ENCODE measurements at places on chromosomes 7 and 10.

DNA sequence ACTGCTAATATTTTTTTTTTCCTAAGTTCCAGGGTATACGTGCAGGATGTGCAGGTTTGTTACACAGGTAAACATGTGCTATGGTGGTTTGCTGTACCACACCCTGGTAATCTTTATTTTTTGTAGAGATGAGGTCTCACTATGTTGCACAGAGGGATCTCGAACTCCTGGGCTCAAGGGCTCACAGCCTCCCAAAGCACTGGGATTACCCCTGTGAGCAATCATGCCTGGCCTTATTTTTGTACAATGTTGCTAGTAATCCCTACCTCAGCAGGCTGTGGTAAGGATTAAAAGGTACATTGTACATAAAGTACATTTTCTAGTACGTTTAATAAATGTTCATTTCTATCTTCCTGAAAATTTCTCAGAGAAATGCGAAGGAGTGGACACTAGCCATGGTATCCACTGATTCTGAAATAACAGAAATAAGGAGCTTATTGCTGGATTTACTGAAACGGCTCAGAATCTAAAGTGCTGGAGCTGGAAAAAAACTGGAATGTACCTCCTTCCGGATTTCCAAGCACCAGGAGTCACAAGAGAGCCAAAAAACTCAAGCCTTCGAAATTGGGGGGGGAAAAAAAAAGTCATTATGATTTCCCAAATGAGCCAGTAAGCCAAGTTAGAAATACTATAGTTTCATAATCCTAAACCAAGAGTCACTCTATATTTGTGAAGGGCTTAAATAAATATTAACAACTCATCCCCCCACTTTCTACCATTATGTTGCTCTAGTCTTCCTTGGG, 69.6 kb downstream of the NT5C2 start:
- DNase-seq: no peak

DNA sequence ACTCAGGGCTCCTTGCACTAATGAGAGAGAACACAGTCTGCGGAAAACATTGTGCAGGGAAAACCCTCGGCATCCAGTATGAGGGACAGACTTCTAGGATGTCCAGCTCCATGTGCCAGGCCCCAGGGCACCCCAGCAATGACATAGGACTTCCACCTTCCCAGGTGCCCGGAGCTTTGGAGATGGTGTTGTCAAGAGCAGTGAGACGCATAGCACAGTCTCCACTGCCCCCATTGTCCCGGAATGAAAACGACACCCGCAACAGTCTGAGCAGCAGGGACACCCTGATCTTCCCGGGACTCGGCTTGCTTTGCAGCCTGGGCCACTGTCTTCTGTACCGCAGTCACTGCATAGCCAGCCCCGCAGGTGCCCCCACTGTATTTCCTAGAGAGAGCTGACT, 339.2 kb upstream of the ADARB2 start:
- no peak for DNase-seq

GRCh38 chr7:132203021-132203420, 373.2 kb downstream of the PLXNA4 start:
- DNase-seq: no peak

DNA sequence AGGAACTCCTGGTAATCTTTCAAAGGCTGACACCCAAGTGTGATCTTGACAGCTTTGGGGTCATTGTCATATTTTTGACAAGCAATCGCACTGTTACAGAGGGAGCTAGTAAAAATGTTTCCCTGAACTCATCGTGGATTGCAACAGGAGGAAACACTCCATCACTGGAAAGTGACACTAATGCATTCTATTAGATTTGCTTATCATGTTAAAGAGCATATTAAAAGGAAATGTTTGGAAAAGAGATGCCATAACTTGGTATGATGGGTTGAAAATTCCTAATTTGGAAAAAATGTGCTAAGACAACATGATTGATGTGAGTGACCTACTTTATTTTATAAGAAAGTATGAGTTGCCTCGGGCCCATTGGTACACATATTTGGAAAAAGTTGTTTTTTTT, 22.7 kb upstream of the EMX2 start:
- no peak for DNase-seq

GRCh38 chr7:155965010-155965409, 152.7 kb upstream of the SHH start:
- no peak for DNase-seq

DNA sequence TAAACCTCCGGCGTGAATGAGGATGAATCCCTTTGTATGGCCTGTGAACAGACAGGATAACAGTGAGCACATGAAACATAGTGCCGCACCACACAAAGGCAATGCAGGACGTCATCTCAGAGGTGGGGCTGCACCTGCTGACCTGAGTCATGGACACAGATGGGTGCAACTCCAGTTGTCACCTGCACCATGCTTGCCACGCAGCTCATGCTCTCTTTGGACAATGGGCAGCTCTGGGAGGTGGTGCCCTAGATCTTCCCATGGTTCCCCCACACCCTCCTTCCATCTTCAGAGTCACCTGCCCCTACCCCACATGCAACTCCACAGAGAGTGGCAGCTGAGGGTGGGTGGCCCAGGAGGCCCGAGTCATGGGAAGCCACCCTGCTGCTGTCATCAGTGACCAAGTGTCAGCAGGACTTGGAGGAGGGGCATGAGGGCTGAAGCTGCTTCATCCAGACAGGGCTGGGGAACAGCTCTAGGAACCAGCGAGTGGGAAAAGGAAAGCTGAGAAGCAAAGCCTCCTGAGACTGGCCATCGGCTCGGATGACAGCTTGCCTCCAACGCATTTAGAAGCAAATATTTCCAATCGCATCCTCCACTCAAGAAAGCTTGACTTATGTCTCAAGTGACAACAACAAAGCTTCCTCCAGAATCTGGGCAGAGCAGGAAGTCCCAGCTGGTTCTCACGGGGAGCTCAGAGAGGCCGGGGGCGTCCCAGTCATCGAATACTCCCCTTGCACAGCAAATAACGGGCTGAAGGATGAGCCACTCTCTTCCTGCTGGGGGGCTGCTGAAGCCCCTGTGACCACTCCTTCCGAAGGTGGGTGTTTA, 27.1 kb downstream of the VIPR2 start:
- DNase-seq: no peak

DNA sequence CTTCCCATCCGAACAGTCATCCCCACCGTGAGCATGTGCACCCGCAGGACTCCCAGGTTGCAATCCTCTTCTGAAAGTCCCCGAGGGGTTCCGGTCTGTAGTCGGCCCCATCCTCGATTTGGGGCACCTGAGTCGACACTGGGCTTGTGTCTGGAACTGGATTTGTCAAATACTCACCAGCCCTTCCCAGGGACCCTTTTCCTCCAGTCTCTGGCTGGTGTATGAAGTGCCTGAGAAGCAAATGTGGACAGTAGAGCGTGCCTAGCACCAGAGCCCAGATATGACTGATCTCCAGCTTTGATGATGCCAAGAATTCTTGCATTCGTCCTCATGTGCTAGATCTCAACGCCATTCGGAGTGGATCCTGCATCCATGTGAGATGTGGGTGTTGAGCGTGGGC, 132.5 kb upstream of the ADARB2 start:
- no peak for DNase-seq

DNA sequence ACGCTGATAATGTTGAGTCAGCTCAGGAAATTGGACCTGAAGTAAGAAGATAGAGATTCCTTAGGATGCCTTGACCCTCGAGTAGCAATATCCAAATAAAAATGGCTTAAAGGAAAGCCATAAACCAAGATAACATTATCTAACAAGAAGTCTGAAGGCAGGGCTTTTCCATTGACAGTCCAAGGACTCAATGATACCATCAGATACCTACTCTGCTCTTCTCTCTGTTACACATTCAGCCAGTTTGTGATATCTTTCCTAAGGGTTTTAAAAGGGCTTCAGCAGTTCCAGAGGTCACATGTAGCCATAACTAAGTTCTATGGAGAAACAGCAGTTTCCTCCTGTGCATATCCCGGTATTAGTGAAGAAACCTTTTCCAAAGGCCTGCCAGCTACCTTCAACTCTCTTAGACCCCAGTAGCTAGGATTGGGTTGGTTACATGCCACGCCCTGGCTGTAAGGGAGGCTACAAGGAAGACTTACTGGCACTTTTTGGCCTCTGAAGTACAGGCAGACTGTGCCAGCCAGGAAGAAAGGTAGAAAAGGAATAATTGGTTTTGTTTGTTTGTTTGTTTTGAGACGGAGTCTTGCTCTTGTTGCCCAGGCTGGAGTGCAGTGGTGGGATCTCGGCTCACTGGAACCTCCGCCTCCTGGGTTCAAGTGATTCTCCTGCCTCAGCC, 10.6 kb downstream of the SHLD2 start:
- DNase-seq: no peak

- peak; percentile 61 for DNase-seq
Observed at GRCh38 chr10:86261941-86262687, 104.5 kb downstream of the GRID1 start.

- no peak for DNase-seq
Observed at GRCh38 chr10:25933653-25934608, at the start of gene MYO3A. MYO3A (plus strand) TSS chr10:25934229; CDS start chr10:25952111, 17,882 bp downstream.

- no peak for DNase-seq
Observed at GRCh38 chr7:68706291-68706690, 892.0 kb upstream of the AUTS2 start.

DNA sequence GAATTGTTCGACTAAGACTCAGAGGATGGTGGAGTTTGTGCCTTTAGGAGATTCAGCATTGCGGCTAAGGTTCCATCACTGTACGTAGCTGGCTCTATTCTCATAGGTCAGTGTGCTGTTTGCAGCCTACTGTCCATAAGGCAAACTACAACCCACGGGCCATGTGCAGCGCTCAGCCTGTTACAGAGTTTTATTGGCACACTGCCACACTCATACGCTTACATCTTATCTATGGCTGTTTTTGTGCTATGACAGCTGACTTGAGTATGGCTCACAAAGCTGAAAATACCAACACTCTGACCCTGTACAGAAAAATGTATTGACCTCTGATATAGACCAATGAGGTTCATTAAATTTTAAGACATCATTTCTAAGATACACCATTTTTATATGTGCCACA, 114.5 kb downstream of the ARID5B start:
- DNase-seq: peak; percentile 79

DNA sequence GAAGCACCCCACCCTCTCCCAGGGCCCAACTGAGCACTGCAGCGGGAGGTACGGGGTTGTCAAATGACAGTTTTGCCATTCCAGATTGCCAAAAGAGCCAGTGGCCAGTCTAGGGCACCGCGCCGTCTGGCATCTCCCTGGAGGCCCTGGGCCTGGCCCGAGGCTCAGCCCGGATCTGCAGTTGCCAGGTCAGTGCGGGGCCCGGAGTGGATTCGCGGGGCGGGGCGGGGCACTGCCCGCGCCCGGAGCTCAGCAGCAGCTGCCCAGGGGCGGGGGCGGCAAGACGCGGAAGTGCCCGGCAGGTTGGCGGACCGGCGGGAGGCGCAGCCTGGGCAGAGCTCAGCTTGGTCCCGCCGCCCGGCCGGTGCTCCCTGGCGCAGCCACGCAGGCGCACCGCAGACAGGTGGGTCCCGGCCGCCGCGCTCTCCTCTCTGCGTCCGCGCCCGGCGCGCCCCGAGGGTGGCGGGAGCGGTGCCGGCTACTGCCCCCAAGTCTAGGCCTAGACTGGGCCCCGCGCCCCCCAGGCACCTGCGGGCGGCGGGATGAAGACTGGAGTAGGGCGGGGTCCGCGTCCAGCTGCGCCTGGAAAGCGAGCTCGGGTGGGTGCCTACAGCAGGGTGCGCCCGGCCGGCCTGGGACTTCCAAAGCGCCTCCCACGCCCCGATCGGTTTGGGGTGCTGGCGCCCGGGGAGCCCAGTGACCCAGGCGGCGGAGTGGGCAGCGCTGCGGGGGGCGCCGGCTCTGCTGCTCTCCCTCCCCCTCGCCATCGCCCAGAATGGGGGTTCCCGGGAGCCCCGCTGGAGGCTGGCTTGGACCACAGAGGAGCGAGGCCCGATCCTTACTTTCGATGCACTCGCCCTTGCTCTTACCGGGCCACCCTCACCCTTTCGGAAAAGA, at the start of gene IRF5:
Gene IRF5, plus strand, starts transcription at position 281 of the 897 bp plus-strand sequence. CDS start 4,155 bp downstream, outside the sequence.
- DNase-seq: peak; percentile 41

- no peak for DNase-seq
Observed at GRCh38 chr7:28782362-28782761, 175.8 kb downstream of the TRIL start.

- peak; percentile 73 for DNase-seq
Observed at GRCh38 chr7:11557627-11558026, 274.4 kb downstream of the THSD7A start.

GRCh38 chr7:138895679-138896078, 85.5 kb downstream of the KIAA1549 start:
- peak; percentile 29 for DNase-seq

- DNase-seq: no peak
Observed at GRCh38 chr10:94358480-94358879, 4.3 kb downstream of the NOC3L start.

- DNase-seq: no peak
Observed at GRCh38 chr7:153935095-153935494, 117.1 kb upstream of the DPP6 start.
